ENCODE measurements at places on chromosomes 1 and 21. TPM values are rescaled to one million over a fixed set of nuclear protein-coding genes. Genes with fewer than 3 reads are reported as not detected.
A peak's percentile ranks its signal among the peaks of the same experiment; 100 is the strongest.

TIE1 gene
- polyA plus RNA-seq, result 3.6 TPM

PTGER3 gene
- 0.04 TPM for polyA plus RNA-seq

EIF2D gene
- 18.1 TPM for polyA plus RNA-seq

GRCh38 chr1:192516776-192517297, 58.7 kb upstream of the RGS1 start:
- no peak overlapping the region for H3K4me3 ChIP-seq
- no peak for DNase-seq
- no peaks in the 10 kb centered on the region for H3K27me3 ChIP-seq
- H3K36me3 ChIP-seq, result no peaks in the 10 kb centered on the region
- H3K4me1 ChIP-seq, result no peaks in the 10 kb centered on the region

- H3K4me1 ChIP-seq, result peaks cover 23% of the 10 kb centered on the region
- DNase-seq, result no peak
- H3K27ac ChIP-seq, result no peak overlapping the region
- no peak overlapping the region for H3K4me3 ChIP-seq
Measured at GRCh38 chr1:41657679-41658295, 173.3 kb upstream of the EDN2 start.

DNA sequence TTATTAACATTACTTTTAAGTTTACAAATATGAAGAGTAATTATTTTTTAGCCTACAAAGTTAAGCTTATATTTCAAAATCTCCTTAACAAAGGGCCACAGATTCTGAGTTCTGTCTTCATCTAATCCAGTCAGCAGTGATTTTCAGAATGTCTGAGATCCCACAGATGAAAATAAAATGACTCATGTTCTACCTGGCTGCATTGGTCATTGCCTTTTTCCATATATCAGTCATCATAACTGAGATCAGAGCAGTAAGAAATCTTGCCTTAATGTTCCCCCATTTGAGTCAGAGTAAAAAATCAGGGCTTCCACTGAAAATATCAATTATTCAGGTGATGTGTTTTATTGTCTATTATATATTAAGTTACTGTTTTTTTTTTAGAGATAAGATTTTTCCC, 416.1 kb downstream of the MRPL39 start:
- H3K27ac ChIP-seq, result no peak overlapping the region
- H3K4me3 ChIP-seq, result no peak overlapping the region
- peaks cover 2% of the 10 kb centered on the region for H3K4me1 ChIP-seq

DNA sequence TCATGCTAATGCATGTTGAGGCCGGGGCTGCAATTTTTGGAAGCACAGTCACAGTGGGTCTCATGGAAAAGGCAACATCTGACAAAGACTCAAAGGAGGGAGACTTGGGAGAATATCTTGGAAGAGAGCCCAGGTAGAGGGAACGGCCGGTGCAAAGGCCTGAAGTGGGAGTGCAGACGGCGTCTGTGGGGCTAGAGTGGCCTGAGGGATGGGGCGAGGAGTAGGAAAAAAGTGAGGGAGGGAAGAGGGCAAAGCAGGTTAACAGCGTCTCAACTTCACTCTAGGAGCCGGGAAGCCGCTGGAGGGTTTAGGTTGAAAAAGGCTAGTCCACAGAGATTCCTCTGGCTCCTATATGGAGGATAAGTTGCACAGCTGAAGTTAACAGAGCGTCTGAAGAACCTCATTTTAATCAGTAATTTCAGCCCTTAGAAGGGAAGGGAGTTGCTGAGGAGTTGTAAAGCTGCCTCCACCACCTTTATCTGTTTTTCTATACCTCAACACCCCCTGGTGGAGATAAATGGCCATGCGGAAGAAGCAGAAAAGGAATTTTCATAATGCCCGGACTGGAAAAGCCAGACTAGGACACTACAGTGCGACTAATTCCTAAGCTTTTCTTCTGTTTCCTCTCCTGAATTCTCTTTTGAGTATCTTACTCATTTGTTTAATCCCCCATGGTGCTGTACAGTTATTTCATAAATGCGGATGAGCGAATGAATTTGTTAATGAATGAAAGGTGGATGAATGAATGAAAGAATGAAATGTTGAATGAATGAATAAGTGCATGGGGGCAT, 78.7 kb upstream of the ZNF281 start:
- peaks cover 10% of the 10 kb centered on the region for H3K4me1 ChIP-seq
- H3K36me3 ChIP-seq, result no peaks in the 10 kb centered on the region
- H3K27me3 ChIP-seq, result no peaks in the 10 kb centered on the region
- peak; percentile 48 for DNase-seq
- no peak overlapping the region for H3K27ac ChIP-seq

GRCh38 chr1:1788646-1789431, 10.6 kb upstream of the NADK start:
- H3K27me3 ChIP-seq, result no peaks in the 10 kb centered on the region
- peaks cover 10% of the 10 kb centered on the region for H3K36me3 ChIP-seq
- H3K27ac ChIP-seq, result no peak overlapping the region
- H3K4me1 ChIP-seq, result no peaks in the 10 kb centered on the region
- no peak for DNase-seq

- no peak overlapping the region for H3K4me3 ChIP-seq
- H3K36me3 ChIP-seq, result no peaks in the 10 kb centered on the region
- DNase-seq, result no peak
- peaks cover 5% of the 10 kb centered on the region for H3K4me1 ChIP-seq
Measured at GRCh38 chr1:41735139-41735538, 183.6 kb downstream of the HIVEP3 start.

- H3K27me3 ChIP-seq, result no peaks in the 10 kb centered on the region
- no peaks in the 10 kb centered on the region for H3K4me1 ChIP-seq
- DNase-seq, result no peak
- no peaks in the 10 kb centered on the region for H3K36me3 ChIP-seq
- no peak overlapping the region for H3K27ac ChIP-seq
Measured at GRCh38 chr1:171623651-171624331, 1.7 kb downstream of the MYOCOS start.

DNA sequence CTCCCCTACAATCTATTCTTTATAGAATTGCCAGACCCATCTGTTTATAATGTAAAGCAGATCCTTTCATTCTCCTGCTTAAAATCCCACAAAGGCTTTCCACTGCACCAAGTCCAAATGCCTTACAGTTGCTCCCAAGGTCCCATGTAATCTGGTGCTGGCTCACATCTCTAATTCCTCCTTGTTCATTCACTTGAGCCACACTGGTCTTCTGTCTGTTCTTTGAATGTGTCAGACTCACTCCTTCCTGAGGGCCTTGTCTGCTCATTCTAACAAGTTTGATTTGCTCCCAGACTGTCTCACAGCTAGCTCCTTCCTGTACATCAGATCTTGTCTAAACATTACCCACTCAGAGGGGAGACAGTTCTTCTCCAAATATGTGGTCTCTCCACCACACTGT, 38.9 kb downstream of the ALG14 start:
- no peaks in the 10 kb centered on the region for H3K36me3 ChIP-seq
- DNase-seq, result no peak
- no peak overlapping the region for H3K4me3 ChIP-seq
- H3K4me1 ChIP-seq, result no peaks in the 10 kb centered on the region
- H3K27ac ChIP-seq, result no peak overlapping the region

- no peaks in the 10 kb centered on the region for H3K36me3 ChIP-seq
- no peak overlapping the region for H3K27ac ChIP-seq
Measured at GRCh38 chr1:182622901-182623528, 18.8 kb upstream of the RGS16 start.

Data from liver (tissue), 10 donors.